ENCODE measurements at places on chromosomes 11 and 22.

DNA sequence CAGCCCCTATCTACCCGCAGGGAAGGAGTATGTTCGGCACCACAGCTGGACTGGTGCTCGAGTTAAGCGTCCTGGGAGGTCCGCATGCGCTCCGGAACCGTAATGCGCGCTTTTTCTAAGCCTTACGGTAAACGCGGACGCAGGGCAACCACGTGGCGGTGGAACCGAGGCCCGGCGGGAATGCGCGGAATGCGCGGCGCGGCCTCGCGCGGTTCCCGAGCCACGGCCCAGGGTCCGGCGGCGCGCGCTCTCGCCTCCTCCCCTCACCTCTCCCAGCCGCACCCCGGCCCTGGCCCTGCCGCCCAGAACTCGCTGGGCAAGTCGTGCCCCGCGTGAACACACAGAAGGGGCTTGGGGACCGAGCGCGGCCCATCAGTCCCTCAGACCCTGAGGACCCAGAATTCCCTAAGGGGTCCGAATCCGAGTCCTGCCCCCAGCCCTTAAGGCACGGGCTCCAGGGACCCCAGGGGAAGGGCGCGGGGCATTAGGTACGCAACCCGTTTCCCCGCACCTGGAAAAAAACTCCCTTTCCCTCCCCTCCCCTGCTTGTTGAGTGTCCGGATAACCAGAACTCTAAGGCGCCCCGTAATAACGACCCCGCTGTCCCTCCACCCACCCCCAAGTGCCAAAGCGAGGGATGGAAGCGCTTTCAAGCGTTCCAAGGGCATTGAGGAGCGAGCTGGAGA, 4.3 kb upstream of the CCND1 start:
- no peaks in the 10 kb centered on the region for H3K36me3 ChIP-seq
- H3K4me3 ChIP-seq, result no peak overlapping the region
- no peak overlapping the region for H3K27ac ChIP-seq
- peaks cover 49% of the 10 kb centered on the region for H3K27me3 ChIP-seq
- H3K4me1 ChIP-seq, result peaks cover 22% of the 10 kb centered on the region

DNA sequence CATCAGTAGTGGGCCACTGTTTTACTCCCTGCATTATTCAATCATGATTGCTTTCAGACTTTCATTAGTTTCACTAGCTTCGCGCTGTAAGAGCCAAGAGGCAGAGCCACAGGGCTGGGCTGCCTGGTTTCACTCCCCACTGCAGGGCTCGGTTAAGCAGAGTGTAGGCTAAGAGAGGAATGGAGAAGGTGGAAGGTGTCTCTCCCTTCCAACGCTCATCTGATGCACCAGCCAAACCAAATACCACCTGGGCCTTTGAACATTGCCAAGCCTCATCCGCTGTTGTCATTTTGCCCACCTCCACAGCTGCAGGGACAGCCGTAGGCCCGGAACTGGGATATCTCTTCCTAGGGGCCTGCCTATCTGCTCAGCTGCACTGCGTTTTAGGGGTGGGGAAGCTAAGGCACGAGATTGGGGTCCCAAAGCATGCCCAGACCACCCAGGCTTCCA, 480 bp upstream of the SMARCB1 start:
- no peaks in the 10 kb centered on the region for H3K36me3 ChIP-seq
- H3K27me3 ChIP-seq, result no peaks in the 10 kb centered on the region
- H3K4me1 ChIP-seq, result peaks cover 25% of the 10 kb centered on the region
- peak overlapping the region; percentile 94 for H3K27ac ChIP-seq

DNA sequence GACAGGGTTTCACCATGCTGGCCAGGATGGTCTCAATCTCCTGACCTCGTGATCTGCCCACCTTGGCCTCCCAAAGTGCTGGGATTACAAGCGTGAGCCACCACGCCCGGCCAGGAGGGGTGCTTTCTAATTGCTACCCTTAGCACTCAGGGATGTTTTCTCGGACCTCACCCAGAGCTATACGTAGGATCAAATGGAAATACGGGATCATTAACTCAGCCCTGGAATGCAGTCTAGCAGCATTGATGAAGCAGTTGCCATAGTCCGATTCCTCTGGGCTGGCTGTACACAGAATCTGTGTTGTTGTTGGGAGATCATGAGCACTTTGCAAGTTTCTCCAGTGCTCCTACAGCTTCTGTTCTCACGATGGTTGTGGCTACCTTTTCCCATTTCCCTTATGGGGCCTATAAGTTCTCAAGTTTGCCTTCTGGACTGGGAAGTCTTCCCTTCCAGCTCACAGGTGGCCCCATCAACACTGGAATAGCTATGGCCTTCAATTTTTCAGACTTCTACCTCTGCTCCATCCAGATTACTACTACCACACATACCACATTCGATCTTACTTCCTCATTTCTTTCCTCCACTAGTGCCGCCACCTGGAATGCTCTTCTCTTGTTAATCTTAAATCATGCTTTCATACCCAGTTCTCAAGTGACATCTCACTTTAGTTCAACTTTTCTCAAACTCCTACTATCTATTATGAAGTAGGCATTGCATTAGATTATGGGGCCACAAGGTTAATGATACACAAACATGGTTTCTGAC, 16.1 kb upstream of the PCF11 start:
- H3K27me3 ChIP-seq, result no peaks in the 10 kb centered on the region
- H3K4me1 ChIP-seq, result no peaks in the 10 kb centered on the region
- H3K36me3 ChIP-seq, result no peaks in the 10 kb centered on the region
- H3K27ac ChIP-seq, result no peak overlapping the region

DNA sequence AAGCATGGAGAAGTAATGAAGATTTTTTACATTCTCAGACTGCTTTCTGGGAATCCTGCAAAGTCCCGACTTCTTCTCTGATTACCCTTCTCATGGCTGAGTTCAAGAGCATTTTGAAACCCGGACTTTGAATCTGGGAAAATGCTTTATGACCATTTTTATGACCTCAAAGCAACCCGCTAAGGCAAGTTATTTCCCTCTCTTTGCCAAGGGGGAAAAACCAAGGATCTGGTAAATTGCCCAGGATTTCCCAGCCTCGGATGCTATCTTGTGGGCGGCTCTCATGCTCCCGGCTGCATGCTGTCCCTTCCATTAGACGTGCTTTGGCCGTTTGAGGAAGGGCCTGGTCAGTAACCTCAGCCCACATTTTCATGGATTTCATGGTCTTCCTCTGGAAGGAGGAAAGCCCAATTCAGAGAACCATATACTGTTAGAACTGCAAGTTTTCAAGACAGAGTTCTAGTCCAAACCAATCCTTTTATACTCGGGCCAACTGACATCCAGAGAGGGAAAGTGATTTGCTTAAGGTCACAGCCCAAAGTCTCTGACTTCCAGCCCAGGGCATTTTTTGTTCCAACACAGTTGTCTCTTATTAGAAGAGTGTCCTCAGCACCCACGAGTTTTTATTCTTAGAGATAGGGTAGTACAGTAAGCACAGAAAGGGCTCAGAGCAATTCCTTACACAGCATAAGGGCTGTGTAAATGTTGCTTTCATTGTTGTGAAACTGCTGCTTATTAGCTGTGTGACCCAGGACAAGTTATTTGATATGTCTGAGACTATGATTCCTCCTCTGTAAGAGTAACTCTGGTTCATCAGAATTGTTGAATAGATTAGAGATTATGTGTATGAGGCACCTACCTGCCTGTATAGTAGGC, 77.4 kb downstream of the NAV2 start:
- no peak overlapping the region for H3K4me3 ChIP-seq
- peaks cover 3% of the 10 kb centered on the region for H3K27me3 ChIP-seq
- H3K27ac ChIP-seq, result no peak overlapping the region
- H3K4me1 ChIP-seq, result no peaks in the 10 kb centered on the region
- DNase-seq, result no peak

DNA sequence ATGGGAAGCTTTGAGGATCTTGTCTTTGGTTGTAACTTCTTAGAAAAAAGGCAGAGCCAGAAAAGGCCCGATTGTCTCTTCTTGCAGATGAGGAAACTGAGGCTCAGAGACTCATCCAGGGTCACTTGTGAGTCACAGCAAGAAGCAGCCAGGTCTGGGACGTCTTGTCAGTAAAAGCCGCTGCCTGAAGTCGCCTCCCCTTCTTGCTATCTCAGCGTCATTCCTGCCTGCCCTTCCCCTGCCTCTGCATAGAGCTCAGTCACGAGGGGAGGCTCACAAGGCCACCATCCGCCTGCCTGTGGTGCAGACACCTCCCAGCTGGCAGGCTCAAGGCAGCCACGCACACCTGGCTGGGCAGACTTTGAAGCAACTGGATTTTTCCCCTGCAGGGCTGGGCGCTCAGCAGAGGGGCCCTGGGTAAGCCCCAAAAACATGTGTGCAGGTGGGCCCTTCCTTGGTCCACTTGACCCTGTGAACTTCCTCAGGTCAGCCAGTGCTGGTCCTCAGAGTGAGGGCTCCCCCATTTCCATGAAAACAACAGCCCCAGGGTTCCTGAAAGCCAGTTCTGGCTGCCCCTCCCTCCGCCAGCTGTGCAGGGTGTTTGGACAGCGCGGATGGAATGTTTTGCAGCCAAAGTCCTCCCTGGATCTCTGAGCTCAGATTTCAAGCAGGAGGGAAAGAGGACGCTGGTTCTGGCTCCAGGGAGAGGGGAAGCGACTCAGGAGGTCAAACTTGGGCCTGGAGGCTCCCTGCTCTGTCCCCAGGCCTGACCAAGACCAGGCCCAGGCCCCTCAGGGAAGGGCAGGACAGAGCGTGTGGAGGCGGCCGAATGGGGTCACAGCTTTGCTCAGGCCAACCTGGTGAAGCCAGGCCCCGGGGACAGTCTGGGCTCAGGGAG, 6.0 kb upstream of the RAB3IL1 start:
- H3K4me1 ChIP-seq, result no peaks in the 10 kb centered on the region
- peaks cover 25% of the 10 kb centered on the region for H3K27me3 ChIP-seq
- no peak overlapping the region for H3K27ac ChIP-seq
- no peak overlapping the region for H3K4me3 ChIP-seq
- H3K36me3 ChIP-seq, result no peaks in the 10 kb centered on the region

GRCh38 chr11:2293984-2294925, 7.5 kb downstream of the C11orf21 start:
- peaks cover 2% of the 10 kb centered on the region for H3K4me1 ChIP-seq
- H3K27me3 ChIP-seq, result peaks cover 2% of the 10 kb centered on the region
- no peak overlapping the region for H3K27ac ChIP-seq
- peak; percentile 10 for DNase-seq
- H3K36me3 ChIP-seq, result peaks cover 3% of the 10 kb centered on the region
- H3K4me3 ChIP-seq, result no peak overlapping the region

DNA sequence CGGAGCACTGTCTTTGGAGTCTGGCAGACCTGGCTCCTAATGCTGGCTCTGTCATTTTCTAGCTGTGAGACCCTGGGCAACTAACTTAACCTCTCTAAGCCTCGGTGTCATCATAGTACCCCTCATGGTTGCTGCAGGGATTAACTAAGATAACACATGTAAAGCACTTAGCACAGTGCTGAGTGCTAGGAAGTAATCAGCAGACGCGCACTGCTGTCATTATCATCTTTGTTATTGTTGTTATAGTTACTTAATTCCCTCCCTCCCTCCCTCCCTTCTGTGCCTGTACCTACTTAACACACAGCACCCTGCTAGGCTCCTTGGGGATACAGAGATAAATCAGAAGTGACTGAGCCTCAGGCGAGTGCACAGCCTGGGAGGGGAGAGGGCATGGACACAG, 104.7 kb upstream of the PITPNB start:
- H3K27ac ChIP-seq, result no peak overlapping the region
- H3K4me3 ChIP-seq, result no peak overlapping the region
- no peaks in the 10 kb centered on the region for H3K4me1 ChIP-seq
- peaks cover 2% of the 10 kb centered on the region for H3K27me3 ChIP-seq
- DNase-seq, result no peak

- no peak for DNase-seq
- H3K27ac ChIP-seq, result no peak within 1 kb of the TSS
- no peaks in the 10 kb centered on the region for H3K4me1 ChIP-seq
- H3K36me3 ChIP-seq, result no peaks in the 10 kb centered on the region
- peaks cover 3% of the 10 kb centered on the region for H3K27me3 ChIP-seq
- H3K4me3 ChIP-seq, result no peak within 1 kb of the TSS
Measured at GRCh38 chr11:123901867-123902266, at the start of gene OR8D4. Gene OR8D4 (plus strand): TSS chr11:123902167. CDS start chr11:123906432, 4,265 bp downstream.

GRCh38 chr11:86101493-86101892, 32.6 kb upstream of the PICALM start:
- no peak for DNase-seq
- peaks cover 2% of the 10 kb centered on the region for H3K27me3 ChIP-seq
- H3K36me3 ChIP-seq, result no peaks in the 10 kb centered on the region
- no peaks in the 10 kb centered on the region for H3K4me1 ChIP-seq
- no peak overlapping the region for H3K27ac ChIP-seq
- H3K4me3 ChIP-seq, result no peak overlapping the region

DNA sequence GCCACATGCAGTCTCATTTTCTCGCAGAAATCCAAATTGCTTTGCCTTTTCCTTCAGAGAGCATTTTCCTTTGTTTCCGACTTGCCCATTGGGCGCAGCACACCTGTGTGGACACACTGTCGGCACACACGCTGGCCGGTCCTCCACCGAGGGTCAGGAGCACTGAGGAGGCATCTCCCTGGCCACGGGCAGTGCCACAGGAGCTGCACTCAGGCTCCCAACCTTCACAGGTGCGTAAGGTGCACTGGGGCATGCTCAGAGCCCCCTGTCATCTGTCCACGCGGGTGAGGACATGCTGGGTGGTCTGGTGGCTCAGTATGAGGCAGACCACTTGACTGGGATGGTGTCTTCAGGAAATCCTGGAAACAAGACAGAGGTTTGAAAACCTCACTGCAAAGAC, 779.1 kb downstream of the BRD1 start:
- no peak for DNase-seq
- H3K4me3 ChIP-seq, result no peak overlapping the region
- H3K27me3 ChIP-seq, result no peaks in the 10 kb centered on the region

DNA sequence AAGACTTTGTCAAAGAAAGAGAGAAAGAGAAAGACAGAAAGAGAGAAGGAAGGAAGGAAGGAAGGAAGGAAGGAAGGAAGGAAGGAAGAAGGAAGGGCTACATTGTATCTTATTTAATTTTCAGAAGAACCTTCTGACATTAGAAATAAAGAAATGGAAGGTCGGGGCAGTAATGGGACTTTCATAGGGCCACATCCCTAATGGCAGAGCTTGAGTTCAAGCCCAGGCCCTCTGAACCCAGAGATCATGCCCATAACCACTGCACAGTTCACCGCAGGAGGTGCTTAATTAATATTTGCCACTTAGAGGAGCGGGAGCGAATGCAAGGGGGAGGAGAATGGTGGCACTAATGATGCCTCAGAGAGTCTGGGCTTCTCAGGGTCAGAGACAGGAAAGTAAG, 233.3 kb downstream of the MN1 start:
- no peak overlapping the region for H3K27ac ChIP-seq
- peaks cover 3% of the 10 kb centered on the region for H3K27me3 ChIP-seq
- DNase-seq, result no peak

DNA sequence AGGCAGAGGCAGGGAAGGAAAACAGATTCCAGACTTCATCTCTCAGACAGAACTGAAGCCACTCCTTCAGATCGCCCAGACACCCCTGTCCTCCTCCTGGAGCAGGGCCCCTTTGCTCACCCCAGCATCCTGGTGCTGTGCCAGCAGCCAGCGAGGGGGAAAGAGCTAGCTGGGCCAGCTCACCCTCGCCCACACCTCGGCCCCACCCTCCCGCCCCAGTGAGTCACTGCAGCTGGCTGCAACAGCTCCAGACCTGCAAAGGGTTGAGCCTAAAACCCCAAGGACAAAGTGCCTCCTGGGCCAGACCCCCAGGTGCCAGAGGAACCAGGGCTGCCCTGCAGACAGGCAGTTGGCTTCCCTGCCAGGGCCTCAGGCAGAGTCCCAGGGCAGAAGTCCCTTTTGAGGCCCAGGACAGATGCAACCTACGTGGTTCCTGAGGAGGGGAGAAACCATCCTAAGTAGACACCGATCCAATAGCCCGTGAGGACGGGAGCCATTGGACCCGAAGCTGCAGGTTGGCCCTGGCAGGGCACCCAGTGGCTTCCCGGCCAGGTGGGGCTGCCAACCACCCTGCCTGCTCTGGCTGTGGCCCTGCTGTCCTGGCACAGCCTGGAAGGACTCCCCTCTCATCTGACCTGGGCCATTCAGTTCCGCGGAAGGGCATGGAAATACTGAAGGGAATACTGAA, 7.2 kb downstream of the AHNAK start:
- peak overlapping the region; percentile 69 for H3K4me3 ChIP-seq
- H3K36me3 ChIP-seq, result peaks cover 9% of the 10 kb centered on the region
- DNase-seq, result peak; percentile 85
- peaks cover 66% of the 10 kb centered on the region for H3K4me1 ChIP-seq
- peak overlapping the region; percentile 84 for H3K27ac ChIP-seq
- H3K27me3 ChIP-seq, result no peaks in the 10 kb centered on the region
